GM03348 (cell line): ENCODE measurements at places on chromosomes 16 and 17.
A peak's percentile ranks its signal among the peaks of the same experiment; 100 is the strongest.

- DNase-seq: no peak
These were observed 14.5 kb upstream of the RASL10B start for GRCh38 chr17:35716897-35717465.

- no peak for DNase-seq
These were observed 93.8 kb downstream of the PGS1 start for GRCh38 chr17:78472035-78472905.

DNA sequence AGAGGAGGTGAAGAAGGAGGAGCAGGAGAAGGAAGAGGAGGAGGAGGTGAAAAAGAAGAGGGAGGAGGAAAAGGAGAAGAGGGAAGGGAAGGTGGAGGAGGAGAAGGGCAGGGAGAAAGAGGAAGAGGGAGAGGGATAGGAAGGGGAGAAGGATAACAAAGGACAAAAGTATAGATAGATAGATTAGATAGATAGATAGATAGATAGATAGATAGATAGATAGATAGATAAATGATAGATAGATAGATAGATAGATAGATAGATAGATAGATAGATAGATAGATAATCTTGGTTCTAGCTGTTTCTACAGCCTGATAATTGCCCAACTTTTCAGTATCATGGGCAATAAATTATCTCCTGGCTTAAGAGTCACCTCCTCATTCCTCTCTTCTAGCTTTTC lies 296.2 kb upstream of the C16orf82 start:
- DNase-seq: no peak

- DNase-seq: no peak
These were observed 105.8 kb downstream of the CMIP start for GRCh38 chr16:81550432-81550808.

GRCh38 chr16:67936124-67936879 lies at the start of gene PSMB10:
PSMB10 (minus strand) TSS chr16:67936850; CDS start chr16:67936749, 101 bp downstream.
- peak; percentile 76 for DNase-seq

DNA sequence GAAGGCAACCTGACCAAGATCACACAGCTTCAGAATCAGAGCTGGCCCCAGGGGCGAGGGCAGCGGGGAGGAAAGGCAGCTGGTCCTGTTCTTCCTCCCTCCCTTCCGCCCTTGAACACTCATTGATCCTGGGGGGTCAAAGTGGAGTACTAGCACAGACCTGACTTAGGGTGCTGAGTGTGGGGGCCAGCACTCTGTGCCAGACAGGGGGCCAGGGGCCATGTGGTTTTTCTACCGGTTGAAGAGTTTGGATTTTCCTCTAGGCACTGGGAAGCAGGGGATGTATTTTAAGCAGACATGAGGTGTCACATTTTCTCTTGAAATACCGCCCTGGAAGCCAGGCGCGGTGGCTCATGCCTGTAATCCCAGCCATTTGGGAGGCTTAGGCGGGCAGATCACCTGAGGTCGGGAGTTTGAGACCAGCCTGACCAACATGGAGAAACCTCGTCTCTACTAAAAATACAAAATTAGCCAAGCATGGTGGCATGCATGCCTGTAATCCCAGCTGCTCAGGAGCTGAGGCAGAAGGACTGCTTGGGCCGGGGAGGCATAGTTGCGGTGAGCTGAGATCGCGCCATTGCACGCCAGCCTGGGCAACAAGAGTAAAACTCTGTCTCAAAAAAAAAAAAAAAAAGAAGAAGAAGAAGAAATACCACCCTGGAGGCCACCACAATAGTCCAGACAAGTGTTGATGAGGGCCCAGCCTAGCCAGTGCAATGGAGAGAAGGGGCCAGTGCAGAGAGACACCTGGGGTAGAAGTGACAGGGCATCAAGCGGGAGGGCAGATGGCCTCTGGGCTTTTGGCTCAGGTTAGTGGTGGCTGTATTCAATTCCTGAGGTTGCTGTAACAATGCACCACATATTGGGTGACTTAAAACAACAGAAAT lies 15.3 kb downstream of the OSBPL7 start:
- no peak for DNase-seq
